NCI-H2171 treated with DMSO at 0.1 percent for 48 hours (cell line): ENCODE measurements at places on chromosomes 12 and 14.

GRCh38 chr14:70707138-70708038 is 65.7 kb downstream of the TTC9 start:
- DNase-seq, result no peak

GRCh38 chr12:73947326-73948026 is 590.2 kb upstream of the ATXN7L3B start:
- no peak for DNase-seq

DNA sequence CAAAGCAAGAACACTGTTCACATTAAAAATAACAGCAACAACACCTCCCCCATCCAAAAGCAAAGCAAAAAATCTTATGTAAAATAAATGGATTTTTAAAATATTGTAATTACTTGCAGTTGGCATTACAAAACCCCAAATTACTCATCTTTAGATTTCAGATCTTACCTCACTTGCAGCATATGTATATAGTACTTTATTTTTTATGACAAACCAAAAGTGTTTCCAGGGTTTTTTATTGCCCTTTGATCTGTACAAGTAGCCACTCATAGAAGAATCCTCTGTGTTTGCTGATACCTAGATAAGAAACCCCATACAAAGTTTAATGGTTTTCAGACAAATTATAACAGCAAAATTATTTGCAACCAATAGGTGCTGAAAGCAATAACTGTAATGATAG is 12.2 kb upstream of the NR2C1 start:
- DNase-seq, result no peak

- DNase-seq, result no peak
Measured at GRCh38 chr12:38711054-38711453, 194.3 kb downstream of the CPNE8 start.

- DNase-seq, result no peak
Measured at GRCh38 chr14:31752867-31753661, 191.9 kb downstream of the NUBPL start.

DNA sequence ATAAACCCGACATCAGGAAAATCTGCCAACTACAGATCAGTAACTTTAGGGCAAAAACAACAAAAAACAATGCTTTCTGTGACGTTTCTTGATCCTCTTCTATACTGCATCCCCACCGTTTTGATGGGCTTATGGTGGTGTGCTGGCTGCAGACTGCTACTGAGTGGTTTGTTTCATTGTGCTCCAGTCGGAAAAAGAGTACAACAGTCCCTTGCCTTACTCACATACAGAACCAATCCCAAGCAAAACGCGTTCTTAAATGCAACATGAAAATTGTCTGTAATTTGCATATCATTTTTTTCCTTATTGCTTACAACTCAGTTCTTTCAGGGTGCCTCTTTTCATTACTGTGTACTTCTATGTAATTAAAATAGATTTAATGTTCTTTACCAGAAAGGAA is 2.3 kb downstream of the ETV6 start:
- no peak for DNase-seq

DNA sequence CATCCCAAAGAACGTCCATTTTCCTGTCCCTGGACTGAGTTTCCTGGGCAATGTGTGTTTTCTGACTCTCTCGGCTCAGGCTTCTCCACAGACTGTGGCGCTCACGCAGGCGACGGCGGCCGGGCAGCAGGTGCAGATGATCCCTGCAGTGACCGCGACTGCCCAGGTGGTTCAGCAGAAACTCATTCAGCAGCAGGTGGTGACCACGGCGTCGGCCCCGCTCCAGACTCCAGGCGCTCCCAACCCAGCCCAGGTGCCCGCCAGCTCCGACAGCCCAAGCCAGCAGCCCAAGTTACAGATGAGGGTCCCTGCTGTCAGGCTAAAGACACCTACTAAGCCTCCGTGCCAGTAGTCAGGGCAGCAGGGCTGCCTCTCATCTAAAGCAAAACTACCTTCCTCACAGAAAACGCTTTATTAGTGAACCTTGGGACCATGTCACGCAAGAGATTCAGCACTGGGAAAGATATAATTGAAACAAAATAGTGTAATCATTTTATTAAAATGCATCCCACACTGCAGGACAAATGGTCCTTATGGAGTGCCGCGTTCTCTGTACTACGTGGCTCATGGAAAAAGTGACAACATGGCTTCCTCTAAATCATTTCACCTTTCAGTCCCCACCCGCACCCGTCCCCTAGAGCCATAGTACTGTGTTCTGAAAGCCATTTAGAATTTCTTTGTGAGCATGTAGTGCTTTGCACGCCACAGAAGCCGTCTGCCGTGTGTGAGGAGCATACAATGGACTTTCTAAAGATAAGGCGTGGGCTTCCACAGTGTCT is 66.6 kb downstream of the DDX51 start:
- DNase-seq, result no peak

DNA sequence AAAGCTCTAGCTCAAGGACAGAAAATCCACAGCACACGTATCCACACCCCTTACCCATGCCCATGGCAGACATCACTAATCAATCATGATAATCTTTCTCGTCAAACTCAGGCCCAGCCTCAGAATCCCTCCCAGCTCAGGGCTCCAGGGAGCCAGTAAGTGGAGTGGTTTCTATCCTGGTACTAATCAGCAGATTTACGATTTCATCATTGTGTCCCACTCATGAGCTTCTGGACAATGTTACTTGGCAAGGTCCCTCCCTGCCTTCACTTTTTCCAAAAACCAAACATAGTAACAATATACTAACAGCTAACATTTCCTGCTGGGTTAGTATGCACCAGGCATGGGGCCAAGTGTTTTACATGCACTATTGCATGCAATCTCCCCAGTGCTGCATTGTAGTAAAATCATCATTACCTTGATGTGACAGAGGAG is 45.8 kb upstream of the NCOR2 start:
- no peak for DNase-seq

DNA sequence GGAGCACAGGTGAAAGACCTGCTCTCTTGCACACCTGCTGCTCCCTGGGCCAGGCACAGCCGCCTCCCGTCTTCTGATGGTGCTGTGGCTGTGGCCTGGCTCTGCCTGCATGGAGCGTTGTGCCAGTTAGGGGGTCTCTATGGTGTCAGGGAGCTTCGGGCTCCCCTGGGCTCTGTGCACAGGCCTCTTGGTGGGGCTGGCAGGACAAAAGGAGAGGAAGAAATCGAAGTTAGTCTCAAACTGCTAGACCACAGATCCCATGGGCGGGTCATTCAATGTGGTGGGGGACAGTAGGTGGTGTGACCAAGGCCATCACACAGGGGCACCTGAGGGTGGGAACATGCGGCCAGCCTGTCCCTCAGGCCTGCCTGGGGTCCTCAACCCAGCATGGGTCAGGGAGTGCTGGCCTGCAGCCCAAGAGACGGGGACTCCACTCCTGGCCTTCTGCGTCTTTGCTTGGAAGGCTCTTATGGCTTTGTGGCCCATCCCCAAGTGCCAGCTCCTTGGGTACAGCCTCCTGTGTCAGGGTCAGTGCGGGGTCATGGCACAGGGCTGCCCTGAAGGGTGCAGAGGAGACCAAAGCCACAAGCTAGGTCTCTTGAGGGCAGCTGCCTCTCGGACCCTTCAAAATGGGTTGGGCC is 84.1 kb downstream of the KIF26A start:
- DNase-seq, result no peak

DNA sequence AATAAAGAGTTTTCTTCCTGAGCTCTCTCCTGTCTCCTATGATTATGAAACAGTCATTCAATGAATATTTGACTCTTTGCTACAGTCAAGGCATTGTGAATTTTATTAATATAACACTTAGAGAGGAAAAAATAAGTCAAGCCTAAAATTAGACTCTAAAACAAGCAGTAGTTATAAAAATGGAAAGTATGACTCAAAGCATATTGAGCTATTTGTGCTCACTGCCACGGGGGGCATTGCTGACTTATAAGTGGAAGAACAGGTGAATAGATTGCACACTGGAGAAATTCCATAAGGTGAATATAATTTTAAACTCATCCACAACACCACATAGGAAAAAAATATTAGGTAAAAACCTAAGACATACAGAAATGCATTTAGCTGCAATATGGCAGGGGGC is 87.7 kb upstream of the CCDC196 start:
- DNase-seq, result no peak

DNA sequence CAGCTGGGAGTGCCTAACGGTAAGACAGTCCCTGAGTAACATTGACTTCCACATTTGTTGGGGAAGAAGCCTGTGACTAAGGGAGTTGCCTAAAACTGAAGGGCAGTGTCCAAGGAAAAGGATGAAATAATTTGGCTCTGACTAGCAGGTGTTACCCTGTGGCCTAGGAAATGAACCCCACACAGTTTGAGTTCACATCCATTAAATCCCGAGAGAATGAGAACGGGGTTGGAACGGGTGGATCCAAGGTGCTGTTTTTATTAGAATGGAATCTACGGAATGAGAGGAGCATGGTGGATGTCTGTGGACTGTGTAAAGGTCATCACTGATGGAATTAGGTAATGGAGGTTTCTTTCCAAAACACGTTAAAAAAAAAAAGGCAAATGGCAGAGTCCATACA is 324.0 kb downstream of the MED13L start:
- DNase-seq, result no peak

- DNase-seq, result no peak
Measured at GRCh38 chr14:72528059-72528862, 365.6 kb downstream of the DPF3 start.

- no peak for DNase-seq
Measured at GRCh38 chr14:63993992-63994391, 141.2 kb downstream of the SYNE2 start.

GRCh38 chr14:28867571-28867970 is 101.0 kb downstream of the FOXG1 start:
- no peak for DNase-seq

DNA sequence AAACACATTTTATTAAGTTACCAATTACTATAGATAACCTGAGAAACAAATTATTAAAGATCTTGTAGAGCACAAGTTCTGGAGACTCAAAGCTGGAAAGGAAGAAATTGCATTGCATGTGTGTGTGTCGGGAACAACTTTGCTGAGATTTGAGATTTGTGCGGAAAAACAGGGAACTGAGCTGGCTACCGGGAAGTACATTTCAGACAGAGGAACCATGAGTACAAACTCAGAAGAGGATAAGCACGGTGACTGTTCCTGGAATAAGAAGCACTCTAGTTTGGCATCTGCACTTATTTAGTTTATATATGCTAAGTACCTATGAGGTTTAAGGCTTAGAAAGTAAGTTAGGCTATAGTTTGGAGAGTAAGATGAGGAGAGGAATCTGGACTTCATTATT is 97.8 kb downstream of the DACT1 start:
- no peak for DNase-seq

DNA sequence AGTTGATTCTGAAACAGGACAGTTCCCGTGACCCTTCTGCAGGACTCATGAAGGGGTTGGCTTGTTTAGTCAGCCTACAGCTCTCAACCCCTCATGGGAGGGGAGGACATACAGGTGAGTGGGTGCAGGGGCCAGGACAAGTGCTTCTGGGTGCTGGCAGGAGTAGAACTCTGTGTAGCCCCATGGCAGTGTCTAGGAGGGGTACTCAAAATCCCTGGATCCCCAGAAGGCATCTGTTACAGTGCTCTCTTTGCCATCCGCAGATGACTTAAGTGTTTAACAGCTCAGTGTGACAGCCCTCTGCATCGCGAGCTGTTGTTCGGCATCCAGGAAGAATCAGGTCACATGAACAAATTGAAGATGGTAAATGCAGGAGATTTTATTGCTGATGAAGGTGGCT is 91.0 kb downstream of the PIK3C2G start:
- DNase-seq, result no peak

GRCh38 chr12:1282670-1283315 is 291.8 kb downstream of the ERC1 start:
- DNase-seq, result peak; percentile 89

DNA sequence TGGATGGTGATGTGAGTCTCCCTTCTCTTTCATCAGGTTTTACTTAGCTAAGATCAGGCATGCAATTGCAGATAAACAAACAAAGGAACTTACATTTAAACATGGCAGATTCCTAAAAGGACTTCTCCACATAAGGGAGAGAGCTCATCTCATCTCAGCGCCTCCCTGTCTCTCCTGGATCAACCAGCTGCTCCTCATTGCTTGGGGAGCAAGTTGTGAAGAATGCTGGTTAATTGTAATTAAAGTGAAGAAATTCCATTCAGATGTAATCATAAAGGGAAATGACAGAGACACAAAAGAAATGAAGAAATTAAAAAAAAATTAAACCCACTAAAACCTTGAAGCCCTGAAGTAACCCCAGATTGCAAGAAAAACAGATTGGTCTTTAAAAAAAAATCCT is 104.4 kb upstream of the DIO2 start:
- no peak for DNase-seq

- no peak for DNase-seq
Measured at GRCh38 chr12:131330106-131330815, 376.6 kb downstream of the ADGRD1 start.

DNA sequence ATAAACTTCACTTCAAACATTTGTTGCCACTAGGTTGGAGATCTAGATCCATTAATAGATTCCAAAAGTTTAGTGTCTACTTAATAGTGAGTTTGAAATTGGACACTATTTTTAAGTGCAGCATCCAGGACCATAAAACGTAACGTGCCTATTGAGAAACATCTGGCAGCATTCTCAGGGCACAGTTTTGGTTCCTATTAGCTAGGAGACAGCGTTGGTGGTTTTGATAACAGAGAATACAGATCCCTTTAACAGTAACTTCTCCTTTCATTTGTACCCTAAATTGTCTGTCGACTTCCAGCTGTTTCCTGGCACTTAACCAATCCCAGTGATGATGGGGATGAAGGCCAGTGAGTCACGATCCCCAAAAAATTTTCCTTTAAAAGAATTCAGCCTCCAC is 25.8 kb downstream of the KCNK10 start:
- DNase-seq, result no peak

- no peak for DNase-seq
Measured at GRCh38 chr12:53577941-53578352, 48.2 kb downstream of the ATF7 start.

GRCh38 chr12:108468196-108468968 is 46.7 kb upstream of the FICD start:
- DNase-seq, result no peak

GRCh38 chr14:88233915-88234314 is 89.2 kb downstream of the KCNK10 start:
- no peak for DNase-seq

- no peak for DNase-seq
Measured at GRCh38 chr14:85190251-85190650, 339.7 kb upstream of the FLRT2 start.
